ENCODE measurements at places on chromosomes 1 and 21.

- H3K27ac ChIP-seq, result no peak overlapping the region
- DNase-seq, result no peak
- no peaks in the 10 kb centered on the region for H3K27me3 ChIP-seq
- H3K36me3 ChIP-seq, result no peaks in the 10 kb centered on the region
- H3K4me3 ChIP-seq, result no peak overlapping the region
Measured at GRCh38 chr1:31961536-31961935, 23.4 kb upstream of the PTP4A2 start.

DNA sequence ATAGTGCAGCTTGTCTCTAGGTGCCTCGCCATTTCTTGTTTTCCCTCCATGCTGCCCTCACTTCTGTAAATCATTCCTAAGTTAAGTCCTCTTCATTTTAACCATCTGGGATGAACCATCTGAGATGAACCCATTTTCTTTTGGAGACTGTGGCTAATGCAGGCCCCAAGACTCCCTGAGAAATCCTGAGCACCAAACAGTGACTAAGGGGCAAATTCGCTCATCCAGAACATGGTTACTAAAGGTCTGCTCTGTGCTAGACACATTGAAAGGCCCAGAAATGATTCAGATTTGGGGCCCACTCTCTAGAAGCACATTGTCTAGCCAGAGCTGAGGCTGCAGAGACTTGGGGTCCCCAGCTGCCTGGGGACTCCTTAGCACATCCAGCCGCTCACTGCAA, 151.9 kb upstream of the CTTNBP2NL start:
- H3K4me1 ChIP-seq, result no peaks in the 10 kb centered on the region
- H3K36me3 ChIP-seq, result no peaks in the 10 kb centered on the region
- H3K27me3 ChIP-seq, result no peaks in the 10 kb centered on the region
- no peak overlapping the region for H3K4me3 ChIP-seq

- no peak overlapping the region for H3K4me3 ChIP-seq
- DNase-seq, result no peak
Measured at GRCh38 chr1:29658688-29659087, 422.4 kb downstream of the PTPRU start.

GRCh38 chr1:206702260-206702659, 17.6 kb downstream of the MAPKAPK2 start:
- H3K27me3 ChIP-seq, result no peaks in the 10 kb centered on the region
- no peaks in the 10 kb centered on the region for H3K36me3 ChIP-seq
- DNase-seq, result no peak
- H3K27ac ChIP-seq, result no peak overlapping the region

DNA sequence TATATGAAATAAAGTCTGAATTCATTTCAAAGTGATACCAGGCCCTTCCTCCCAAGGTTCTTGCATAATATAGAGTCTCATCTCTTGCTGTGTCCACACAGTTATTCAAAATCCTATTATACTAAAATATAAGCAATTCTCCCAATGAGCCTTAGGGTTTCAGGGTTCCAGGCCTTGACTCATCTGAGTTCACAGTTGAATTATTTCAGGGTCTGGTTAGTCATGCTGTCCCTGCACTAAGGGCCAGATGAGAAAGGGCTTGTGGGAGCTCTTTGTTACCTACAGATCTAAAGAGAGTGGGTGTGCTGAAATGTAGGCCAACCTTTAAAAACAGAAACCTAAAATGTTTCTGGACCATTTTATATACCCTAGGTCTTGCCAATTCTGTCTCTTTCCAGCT, 337.5 kb upstream of the LRRC7 start:
- H3K27ac ChIP-seq, result no peak overlapping the region
- H3K27me3 ChIP-seq, result no peaks in the 10 kb centered on the region
- no peak for DNase-seq
- H3K36me3 ChIP-seq, result no peaks in the 10 kb centered on the region

- no peaks in the 10 kb centered on the region for H3K4me1 ChIP-seq
- no peaks in the 10 kb centered on the region for H3K27me3 ChIP-seq
- H3K27ac ChIP-seq, result no peak overlapping the region
- no peak overlapping the region for H3K4me3 ChIP-seq
Measured at GRCh38 chr21:17903029-17903806, 84.1 kb upstream of the C21orf91 start.

- no peak overlapping the region for H3K27ac ChIP-seq
- no peaks in the 10 kb centered on the region for H3K36me3 ChIP-seq
- no peak for DNase-seq
- H3K4me3 ChIP-seq, result no peak overlapping the region
- no peaks in the 10 kb centered on the region for H3K4me1 ChIP-seq
Measured at GRCh38 chr21:39422527-39423241, 22.9 kb downstream of the LCA5L start.

DNA sequence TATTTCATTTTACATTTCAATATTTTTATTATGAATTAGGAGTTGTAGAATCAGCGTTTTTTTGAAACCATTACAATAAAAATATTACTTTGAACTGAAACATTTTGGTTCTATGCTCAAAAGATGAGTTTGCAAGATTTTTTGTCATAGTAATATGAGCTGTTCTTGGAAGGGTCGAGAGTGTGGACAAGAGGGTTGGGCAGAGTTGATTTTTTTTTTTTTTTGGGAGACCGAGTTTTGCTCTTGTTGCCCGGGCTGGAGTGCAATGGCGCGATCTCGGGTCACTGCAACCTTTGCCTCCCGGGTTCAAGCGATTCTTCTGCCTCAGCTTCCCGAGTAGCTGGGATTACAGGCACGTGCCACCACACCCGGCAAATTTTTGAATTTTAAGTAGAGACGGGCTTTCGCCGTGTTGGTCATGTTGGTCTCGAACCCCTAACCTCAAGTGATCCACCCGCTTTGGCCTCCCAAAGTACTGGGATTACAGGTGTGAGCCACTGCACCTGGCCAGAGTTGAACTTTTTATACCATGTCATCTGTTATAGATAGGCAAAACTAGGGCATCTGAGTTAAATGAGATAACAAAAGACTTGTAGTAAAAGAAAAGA, 3.3 kb downstream of the CACYBP start:
- H3K4me1 ChIP-seq, result peaks cover 29% of the 10 kb centered on the region
- no peak overlapping the region for H3K27ac ChIP-seq
- no peaks in the 10 kb centered on the region for H3K36me3 ChIP-seq
- no peak for DNase-seq

DNA sequence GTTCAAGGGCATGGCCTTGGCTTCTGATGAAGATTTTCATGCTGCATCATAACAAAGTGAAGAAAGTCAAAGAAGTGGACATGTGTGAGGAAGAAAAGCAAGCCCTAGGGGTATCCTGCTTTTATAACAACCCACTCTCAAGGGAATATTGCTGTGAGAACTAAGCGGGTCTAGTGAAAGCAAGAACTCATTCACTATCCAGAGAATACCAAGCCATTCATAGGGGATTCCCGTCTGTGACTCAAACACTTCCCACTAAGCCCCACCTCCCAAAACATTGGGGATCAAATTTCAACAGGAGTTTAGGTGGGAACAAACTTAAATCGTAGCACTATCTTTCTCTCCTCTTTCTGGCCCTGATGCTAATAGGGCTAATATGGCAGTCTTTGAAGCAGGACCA, 98.5 kb upstream of the CTTNBP2NL start:
- no peaks in the 10 kb centered on the region for H3K4me1 ChIP-seq
- no peaks in the 10 kb centered on the region for H3K27me3 ChIP-seq
- H3K36me3 ChIP-seq, result no peaks in the 10 kb centered on the region
- H3K27ac ChIP-seq, result no peak overlapping the region
- H3K4me3 ChIP-seq, result no peak overlapping the region

DNA sequence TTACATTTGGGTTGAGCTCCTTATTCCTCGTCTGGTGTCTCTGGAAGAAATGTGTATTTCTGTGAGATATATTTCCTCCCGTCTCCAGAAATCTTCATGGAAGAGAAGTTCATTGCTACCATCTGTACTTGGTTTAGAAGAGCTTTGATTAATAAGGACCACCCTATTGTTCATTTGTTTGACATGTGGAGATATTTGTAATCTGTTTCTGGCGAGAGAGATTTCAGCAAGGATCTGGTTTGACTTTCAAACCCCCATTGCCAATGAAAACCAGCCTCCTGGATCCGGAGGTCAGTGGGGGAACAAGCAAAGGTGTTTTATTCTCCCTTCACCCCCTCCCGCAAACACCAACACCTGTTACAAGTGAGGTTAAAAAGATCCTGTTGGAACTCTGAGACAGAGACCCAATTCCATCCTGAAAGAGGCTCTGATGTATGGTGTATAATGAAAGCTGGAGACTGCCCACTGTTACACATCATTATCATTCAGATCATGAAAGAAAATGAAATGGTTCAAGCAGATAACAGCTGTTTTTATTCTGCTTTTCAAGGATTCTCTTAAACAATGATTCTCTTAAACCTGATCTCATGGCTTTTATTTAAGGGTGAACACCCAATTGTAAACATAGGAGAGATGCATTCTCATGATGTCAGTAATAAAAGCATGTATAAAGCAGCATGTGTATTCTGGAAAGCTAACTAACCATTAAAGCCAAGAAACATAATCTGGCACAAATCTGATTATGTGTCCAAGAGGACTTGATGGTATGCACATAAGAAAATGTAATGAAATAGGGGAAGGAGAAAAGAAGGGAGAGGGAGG, 393.5 kb upstream of the ADGRL2 start:
- no peak for DNase-seq
- H3K27ac ChIP-seq, result no peak overlapping the region
- no peaks in the 10 kb centered on the region for H3K4me1 ChIP-seq
- H3K36me3 ChIP-seq, result no peaks in the 10 kb centered on the region
- no peaks in the 10 kb centered on the region for H3K27me3 ChIP-seq
- H3K4me3 ChIP-seq, result no peak overlapping the region

GRCh38 chr1:201999625-202000238, 10.7 kb upstream of the ELF3 start:
- H3K4me1 ChIP-seq, result no peaks in the 10 kb centered on the region
- DNase-seq, result peak; percentile 40
- H3K4me3 ChIP-seq, result no peak overlapping the region
- no peak overlapping the region for H3K27ac ChIP-seq
- no peaks in the 10 kb centered on the region for H3K27me3 ChIP-seq

DNA sequence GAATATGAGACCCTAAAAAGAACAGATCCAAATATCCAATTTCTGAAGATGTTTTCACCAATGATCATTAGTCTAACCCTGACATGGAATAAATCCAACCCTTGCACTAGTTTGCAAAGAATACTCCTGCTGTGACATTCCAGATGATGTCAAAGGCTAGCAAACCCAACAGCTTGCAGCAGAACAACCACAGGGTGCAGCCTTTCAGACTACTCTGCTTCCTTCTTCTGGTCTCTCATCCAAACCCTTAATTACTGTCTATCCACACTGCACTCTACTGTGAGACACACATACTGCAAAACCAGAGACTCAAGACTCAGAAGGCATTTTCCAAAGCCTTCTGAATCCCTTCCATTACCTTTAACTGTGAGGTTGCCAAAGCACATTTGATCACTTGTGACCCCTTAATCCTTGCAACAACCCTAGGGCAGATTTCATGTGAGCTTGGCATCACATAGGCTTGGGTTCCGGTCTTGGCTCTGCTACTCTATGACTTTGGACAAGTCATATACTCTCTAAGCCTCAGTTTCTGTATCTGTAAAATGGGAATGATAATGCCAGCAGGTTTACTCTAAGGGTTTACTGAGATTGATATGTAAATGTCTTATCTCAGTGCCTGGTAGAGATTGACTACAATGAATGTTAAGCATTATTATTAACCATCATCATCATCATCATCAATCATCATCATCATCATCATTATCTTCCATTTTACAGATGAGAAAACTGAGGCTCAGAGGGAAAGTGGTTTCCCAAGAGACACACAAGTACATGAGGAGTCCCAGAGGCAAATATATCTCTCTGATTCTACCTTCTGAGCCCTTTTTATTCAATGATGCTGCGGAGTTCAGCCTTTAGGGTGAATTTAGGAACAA, 94.5 kb downstream of the SYF2 start:
- no peaks in the 10 kb centered on the region for H3K36me3 ChIP-seq
- no peak for DNase-seq
- no peaks in the 10 kb centered on the region for H3K4me1 ChIP-seq
- H3K27ac ChIP-seq, result no peak overlapping the region
- no peaks in the 10 kb centered on the region for H3K27me3 ChIP-seq
- H3K4me3 ChIP-seq, result no peak overlapping the region

DNA sequence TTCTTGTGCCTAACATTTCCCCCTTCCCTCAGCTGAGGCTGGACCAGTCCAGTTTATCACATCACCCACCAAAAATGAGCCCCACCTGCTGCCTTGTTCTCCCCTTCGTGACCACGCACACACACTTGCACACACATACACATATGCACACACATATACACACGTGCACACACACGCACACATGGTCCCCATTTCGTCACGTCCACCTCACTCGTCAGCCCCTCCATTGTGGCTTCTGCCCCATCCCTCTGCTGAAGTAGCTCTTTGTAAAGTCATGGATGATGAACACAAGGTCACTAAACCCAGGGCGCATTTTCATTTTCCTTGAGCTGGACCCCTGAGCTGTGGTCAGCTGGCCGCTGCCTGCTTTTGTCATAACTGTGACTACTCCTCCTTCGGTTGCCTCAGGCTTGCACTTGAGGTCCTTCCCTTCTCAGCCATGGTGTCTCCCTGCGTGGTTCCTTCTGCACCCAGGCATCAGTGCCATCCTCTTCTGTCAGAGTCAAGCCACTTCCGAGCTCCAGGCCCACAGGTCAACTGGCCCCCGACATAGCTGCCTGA, 93.8 kb downstream of the SYT2 start:
- H3K4me3 ChIP-seq, result no peak overlapping the region
- no peaks in the 10 kb centered on the region for H3K27me3 ChIP-seq
- no peaks in the 10 kb centered on the region for H3K36me3 ChIP-seq
- H3K27ac ChIP-seq, result no peak overlapping the region
- DNase-seq, result no peak
- H3K4me1 ChIP-seq, result peaks cover 8% of the 10 kb centered on the region

GRCh38 chr1:6784560-6785317, 515 bp upstream of the CAMTA1 start:
- peaks cover 20% of the 10 kb centered on the region for H3K4me1 ChIP-seq
- H3K36me3 ChIP-seq, result no peaks in the 10 kb centered on the region
- H3K4me3 ChIP-seq, result peak overlapping the region; percentile 82
- H3K27ac ChIP-seq, result peak overlapping the region; percentile 99

GRCh38 chr1:228340686-228341449, 65.8 kb downstream of the TRIM11 start:
- no peaks in the 10 kb centered on the region for H3K4me1 ChIP-seq
- no peak overlapping the region for H3K4me3 ChIP-seq
- no peak for DNase-seq

GRCh38 chr1:18458133-18459092, 22.3 kb upstream of the KLHDC7A start:
- DNase-seq, result no peak
- H3K4me3 ChIP-seq, result no peak overlapping the region
- no peaks in the 10 kb centered on the region for H3K36me3 ChIP-seq
- no peaks in the 10 kb centered on the region for H3K27me3 ChIP-seq

DNA sequence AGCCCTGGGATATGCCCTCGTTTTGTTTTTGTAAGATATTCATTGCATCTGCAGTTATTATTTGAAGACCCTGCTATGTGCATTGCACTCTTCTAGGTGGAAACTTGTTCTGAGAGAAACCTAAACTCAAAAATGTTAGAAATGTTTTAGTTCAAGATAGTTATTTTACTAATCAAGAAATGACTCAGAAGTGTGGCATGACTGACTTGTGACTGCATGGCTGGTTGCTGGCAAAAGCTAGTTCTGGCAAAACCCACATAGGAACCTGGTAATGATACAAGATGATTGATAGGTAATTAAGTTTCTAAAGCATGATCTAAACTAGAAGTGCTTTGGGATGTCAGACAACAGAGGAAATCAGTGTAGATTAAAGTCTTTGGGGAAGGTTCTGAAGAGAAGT, 33.8 kb upstream of the NFASC start:
- H3K4me1 ChIP-seq, result no peaks in the 10 kb centered on the region
- H3K27ac ChIP-seq, result no peak overlapping the region
- no peak for DNase-seq
- H3K27me3 ChIP-seq, result no peaks in the 10 kb centered on the region
- no peak overlapping the region for H3K4me3 ChIP-seq

- no peaks in the 10 kb centered on the region for H3K27me3 ChIP-seq
- peaks cover 48% of the 10 kb centered on the region for H3K4me1 ChIP-seq
- H3K27ac ChIP-seq, result peak overlapping the region; percentile 25
- no peak overlapping the region for H3K4me3 ChIP-seq
- H3K36me3 ChIP-seq, result peaks cover 16% of the 10 kb centered on the region
Measured at GRCh38 chr1:223775054-223775453, 62.7 kb downstream of the CAPN2 start.

All from thyroid gland (tissue), 4 donors.